Smooth muscle cell of the coronary artery (primary cell): ENCODE measurements at places on chromosomes 11 and 22. TPM values are rescaled to one million over a fixed set of nuclear protein-coding genes. Genes with fewer than 3 reads are reported as not detected.

MAPK8IP1 gene
- 2.9 and 3.3 TPM in 2 replicates for total RNA-seq

OR52I1 gene
- total RNA-seq = not detected in 2 replicates

DAGLA gene
- total RNA-seq = 0.98 and 1.6 TPM in 2 replicates

CFAP68 gene
- total RNA-seq = 7.5 and 12.3 TPM in 2 replicates
